Muscle of back (tissue), 13 donors: ENCODE measurements at places on chromosomes 7 and 10.

DNA sequence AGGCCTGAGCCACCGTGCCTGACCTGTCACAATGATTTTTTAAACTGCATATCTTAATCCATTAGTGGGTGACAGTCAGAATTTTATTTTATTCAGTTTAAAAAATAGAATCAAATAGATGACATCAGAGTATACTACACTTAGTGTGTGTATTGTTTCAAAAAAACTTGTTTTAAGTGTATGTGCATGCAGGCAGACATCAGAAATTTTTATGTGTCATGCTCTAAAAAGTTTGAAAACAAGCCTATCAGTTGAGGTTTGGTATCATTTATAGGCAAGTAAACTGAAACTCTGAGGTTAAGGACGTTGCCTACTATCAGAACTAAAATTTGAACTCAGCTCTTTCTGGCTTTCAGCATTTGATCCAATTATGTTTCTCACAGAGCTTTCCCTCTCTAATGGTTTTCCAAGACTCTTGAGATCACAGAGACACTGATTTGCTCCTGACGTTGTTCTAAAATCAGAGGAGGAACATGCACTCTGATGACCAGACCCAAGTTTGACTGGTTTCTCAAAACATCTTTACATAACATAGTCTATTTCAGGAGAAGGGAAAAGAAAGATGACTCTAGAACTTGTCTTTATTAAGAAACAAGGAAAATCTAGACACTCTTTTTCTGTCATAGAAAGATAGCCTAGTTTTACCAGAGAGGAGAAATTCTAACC is 188.6 kb downstream of the AUTS2 start:
- no peak for DNase-seq

DNA sequence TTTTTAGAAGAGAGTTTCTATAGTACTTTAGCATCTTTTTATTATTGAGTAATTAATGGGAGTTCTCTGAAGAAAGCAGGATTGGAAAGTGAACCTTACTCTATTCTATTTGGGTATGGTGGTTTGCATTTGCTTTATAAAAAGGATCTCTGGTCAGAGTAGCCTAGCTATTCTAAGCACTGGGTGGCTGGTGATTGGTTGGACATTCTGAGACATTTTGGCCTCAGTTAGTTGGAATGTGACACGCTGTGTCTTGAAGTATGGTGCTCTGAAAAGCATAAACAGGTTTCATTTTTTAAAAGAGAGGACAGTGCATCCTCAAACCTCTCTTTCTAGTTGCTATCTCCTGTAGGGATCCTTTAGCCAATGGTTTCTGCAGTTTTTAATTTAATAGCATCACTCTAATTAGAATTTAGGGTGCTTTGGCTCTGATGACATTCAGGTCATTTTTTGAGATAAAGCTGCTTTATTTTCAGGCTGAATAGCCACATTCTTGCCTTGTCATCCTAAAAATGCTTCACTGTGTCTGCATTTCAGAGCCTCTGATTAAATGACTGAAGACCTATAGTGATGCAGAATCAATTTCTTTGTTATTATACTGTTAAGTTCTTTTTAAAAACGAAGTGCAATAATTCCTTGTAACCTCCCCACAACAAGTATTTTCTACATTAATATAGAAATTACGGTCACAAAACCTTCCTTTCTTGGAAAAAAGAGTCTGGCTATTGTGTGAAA is 20.6 kb downstream of the TMEM178B start:
- DNase-seq, result no peak

DNA sequence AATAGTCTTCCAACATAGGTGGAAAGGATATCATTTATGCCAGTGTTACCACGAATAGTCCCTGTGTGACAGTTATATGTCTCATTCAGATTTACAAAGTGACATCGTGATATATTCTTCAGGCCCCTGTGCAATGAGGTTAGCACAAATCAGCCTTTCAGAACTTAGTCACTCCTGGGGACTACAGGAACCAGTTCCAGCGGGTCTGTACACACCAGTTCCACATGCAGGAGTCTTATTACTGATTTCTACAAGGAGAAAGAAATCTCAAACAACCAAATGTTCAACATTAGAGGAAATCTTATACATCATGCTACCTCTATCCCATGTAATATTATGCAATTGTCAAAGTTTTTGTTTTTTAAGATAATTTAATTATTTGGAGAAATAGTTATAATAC is 4.4 kb upstream of the WDR91 start:
- DNase-seq, result no peak

GRCh38 chr10:6416892-6417512 is 163.1 kb downstream of the PRKCQ start:
- peak; percentile 45 for DNase-seq

DNA sequence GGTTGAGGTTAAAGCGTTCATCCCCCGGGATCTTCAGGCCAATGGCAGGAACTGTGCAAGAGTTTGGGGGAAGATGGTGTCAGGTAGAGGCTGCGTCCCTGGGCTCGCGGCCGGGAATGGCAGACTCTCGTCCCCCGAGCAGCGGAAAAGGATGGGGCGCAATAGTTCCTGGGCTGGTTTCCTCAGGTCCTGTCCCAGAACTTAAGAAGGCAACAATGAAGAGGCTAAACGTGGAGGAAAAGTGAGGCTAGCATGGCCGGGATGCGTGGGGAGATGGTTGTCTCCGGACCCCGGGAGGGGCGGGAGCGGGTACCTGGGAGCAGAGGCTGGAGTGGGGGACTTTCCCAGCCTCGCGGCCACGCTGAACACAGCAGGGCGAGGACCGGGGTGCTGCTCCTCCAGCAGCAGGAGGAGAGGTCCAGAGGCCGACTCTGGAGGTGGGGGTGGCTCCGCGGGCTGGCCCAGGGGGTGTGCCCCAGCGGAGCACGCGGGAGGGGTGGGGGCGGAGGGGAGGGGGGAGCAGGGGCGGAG is 882 bp downstream of the IRF5 start:
- no peak for DNase-seq
